Chondrocyte (in vitro differentiated cells): ENCODE measurements at places on chromosomes 11 and 22. TPM values are rescaled to one million over a fixed set of nuclear protein-coding genes. Genes with fewer than 3 reads are reported as not detected.

- H3K4me1 ChIP-seq, result no peaks in the 10 kb centered on the region
- no peak overlapping the region for H3K4me3 ChIP-seq
- no peak overlapping the region for H3K27ac ChIP-seq
- H3K27me3 ChIP-seq, result no peaks in the 10 kb centered on the region
- H3K36me3 ChIP-seq, result no peaks in the 10 kb centered on the region
Measured at GRCh38 chr11:98365190-98365589, 655.6 kb upstream of the CNTN5 start.

The IGLL5 gene
- not detected in 3 replicates for total RNA-seq

GRCh38 chr22:45966895-45967365 is 10.0 kb downstream of the WNT7B start:
- H3K4me3 ChIP-seq, result no peak overlapping the region
- H3K4me1 ChIP-seq, result peaks cover 5% of the 10 kb centered on the region
- peaks cover 8% of the 10 kb centered on the region for H3K27me3 ChIP-seq
- H3K27ac ChIP-seq, result no peak overlapping the region
- no peak for DNase-seq
- no peaks in the 10 kb centered on the region for H3K36me3 ChIP-seq

DNA sequence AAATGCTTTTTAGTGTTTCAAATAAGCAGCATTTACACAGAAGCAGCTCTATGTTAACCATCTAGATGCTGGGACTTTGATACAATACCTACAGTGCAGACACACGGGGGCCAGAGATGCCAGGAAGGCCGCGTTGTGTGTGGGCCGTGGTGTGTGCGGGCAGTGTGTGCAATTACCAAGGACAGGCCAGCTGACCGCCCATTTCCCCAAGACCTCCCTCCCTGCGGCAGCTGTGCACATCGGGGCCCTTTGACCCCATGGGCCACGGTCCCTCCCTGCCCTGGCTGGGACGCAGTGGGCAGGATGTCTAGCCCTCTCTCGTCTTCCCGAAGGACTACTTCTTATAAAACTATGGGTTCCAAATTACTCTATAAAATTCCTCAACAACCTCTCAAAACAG is 38.4 kb downstream of the CLTCL1 start:
- no peaks in the 10 kb centered on the region for H3K4me1 ChIP-seq
- H3K27me3 ChIP-seq, result no peaks in the 10 kb centered on the region
- DNase-seq, result no peak
- peaks cover 32% of the 10 kb centered on the region for H3K36me3 ChIP-seq
- no peak overlapping the region for H3K27ac ChIP-seq

GRCh38 chr11:6623391-6624363 is 4.5 kb upstream of the TPP1 start:
- no peaks in the 10 kb centered on the region for H3K27me3 ChIP-seq
- no peak overlapping the region for H3K27ac ChIP-seq
- no peak overlapping the region for H3K4me3 ChIP-seq
- peaks cover 13% of the 10 kb centered on the region for H3K36me3 ChIP-seq
- no peak for DNase-seq
- H3K4me1 ChIP-seq, result no peaks in the 10 kb centered on the region
